ENCODE measurements at places on chromosomes 3 and 15. TPM values are rescaled to one million over a fixed set of nuclear protein-coding genes. Genes with fewer than 3 reads are reported as not detected.

GOLGA6L7 gene
- not detected for polyA plus RNA-seq

PRICKLE2 gene
- polyA plus RNA-seq: 2.9 TPM

CHRNB4 gene
- polyA plus RNA-seq: 4.1 TPM

RPL32 gene
- 995 TPM for polyA plus RNA-seq

PTX3 gene
- polyA plus RNA-seq: 1.7 TPM

LRRC34 gene
- 4.1 TPM for polyA plus RNA-seq

SLC6A6 gene
- 66.2 TPM for polyA plus RNA-seq

GHSR gene
- not detected for polyA plus RNA-seq

FOXP1 gene
- polyA plus RNA-seq: 13.9 TPM

AADAC gene
- not detected for polyA plus RNA-seq

NEIL1 gene
- polyA plus RNA-seq: 10.4 TPM

SLC28A1 gene
- polyA plus RNA-seq: 0.03 TPM

CAMP gene
- polyA plus RNA-seq: not detected

UBXN7 gene
- 16.4 TPM for polyA plus RNA-seq

RARB gene
- polyA plus RNA-seq: 0.15 TPM

ST3GAL6 gene
- polyA plus RNA-seq: 3.3 TPM

SLC12A1 gene
- 0.16 TPM for polyA plus RNA-seq

GORASP1 gene
- polyA plus RNA-seq: 33.5 TPM

RYR3 gene
- 0.33 TPM for polyA plus RNA-seq

DNAH12 gene
- not detected for polyA plus RNA-seq

TMEM42 gene
- polyA plus RNA-seq: 42.6 TPM

CTXN2 gene
- 0.08 TPM for polyA plus RNA-seq

ZWILCH gene
- 18.1 TPM for polyA plus RNA-seq

TLR9 gene
- 0.05 TPM for polyA plus RNA-seq

SERPINI2 gene
- polyA plus RNA-seq: not detected

GOLGA6L26 gene
- polyA plus RNA-seq: not detected

MYO5C gene
- polyA plus RNA-seq: 7.7 TPM

CACNA2D3 gene
- polyA plus RNA-seq: 0.78 TPM

ZNF80 gene
- not detected for polyA plus RNA-seq

SENP7 gene
- 1.6 TPM for polyA plus RNA-seq

ECE2 gene
- 0.44 TPM for polyA plus RNA-seq

UNC45A gene
- polyA plus RNA-seq: 74.1 TPM

SSR3 gene
- polyA plus RNA-seq: 59.5 TPM

GOLGA8G gene
- not detected for polyA plus RNA-seq

CCRL2 gene
- not detected for polyA plus RNA-seq

SCG5 gene
- 11.4 TPM for polyA plus RNA-seq

CYP11A1 gene
- 7.2 TPM for polyA plus RNA-seq

FGF7 gene
- not detected for polyA plus RNA-seq

ZMAT3 gene
- 4.1 TPM for polyA plus RNA-seq

MORC1 gene
- polyA plus RNA-seq: not detected

DZIP1L gene
- 9.0 TPM for polyA plus RNA-seq

DOCK3 gene
- 2.7 TPM for polyA plus RNA-seq

NOX5 gene
- polyA plus RNA-seq: not detected

ANKRD63 gene
- 0.18 TPM for polyA plus RNA-seq

ERICH6 gene
- polyA plus RNA-seq: not detected

RPL4 gene
- 3,973 TPM for polyA plus RNA-seq

DLL4 gene
- polyA plus RNA-seq: 0.22 TPM

CPNE9 gene
- polyA plus RNA-seq: 6.0 TPM

TPM1 gene
- polyA plus RNA-seq: 246 TPM

SLC6A1 gene
- 0.63 TPM for polyA plus RNA-seq

RTP3 gene
- 0.06 TPM for polyA plus RNA-seq

HEG1 gene
- polyA plus RNA-seq: 5.3 TPM

CYP1A1 gene
- 0.22 TPM for polyA plus RNA-seq

GOLGA6L9 gene
- 2.6 TPM for polyA plus RNA-seq

CHL1 gene
- 0.03 TPM for polyA plus RNA-seq

ZNF710 gene
- polyA plus RNA-seq: 14.4 TPM

IFT57 gene
- polyA plus RNA-seq: 15.1 TPM

GFM1 gene
- polyA plus RNA-seq: 8.1 TPM

All from H1 (cell line).